Effector memory CD4-positive, alpha-beta T cell (primary cell): ENCODE measurements at places on chromosomes 1 and 21.

GRCh38 chr21:45460011-45460565 lies 55.1 kb downstream of the COL18A1 start:
- no peak for DNase-seq

- DNase-seq, result no peak
Measured at GRCh38 chr1:3172431-3173380, 103.7 kb downstream of the PRDM16 start.

DNA sequence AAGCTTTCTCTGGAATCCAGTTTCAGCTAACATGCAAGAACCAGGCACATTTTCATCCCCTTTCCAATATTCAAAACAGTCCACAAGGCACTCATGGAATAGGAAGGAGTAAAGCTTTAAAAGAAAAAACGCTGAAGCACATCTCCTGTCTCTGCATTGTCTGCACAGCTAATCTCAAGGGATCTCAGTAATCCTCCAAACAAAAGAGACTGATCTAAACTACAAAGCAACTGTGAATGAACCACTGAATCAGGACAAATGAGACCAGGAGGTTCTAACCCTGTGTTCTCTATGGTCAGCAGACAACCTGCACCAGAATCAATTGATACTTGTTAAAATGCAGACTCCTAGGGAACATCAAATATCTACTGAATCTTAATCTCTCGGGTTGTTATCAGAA lies 399.0 kb downstream of the HHAT start:
- DNase-seq, result no peak

GRCh38 chr1:55446351-55446750 lies 231.2 kb upstream of the USP24 start:
- DNase-seq, result no peak

- DNase-seq, result no peak
Measured at GRCh38 chr1:155893389-155894142, 17.6 kb downstream of the RIT1 start.

- DNase-seq, result no peak
Measured at GRCh38 chr1:214660900-214661299, 57.9 kb downstream of the CENPF start.

- no peak for DNase-seq
Measured at GRCh38 chr1:177969825-177970371, at the start of gene SEC16B. Gene SEC16B, minus strand, starts transcription at chr1:177970058. Its CDS starts 2,077 bp downstream, at chr1:177967981.

DNA sequence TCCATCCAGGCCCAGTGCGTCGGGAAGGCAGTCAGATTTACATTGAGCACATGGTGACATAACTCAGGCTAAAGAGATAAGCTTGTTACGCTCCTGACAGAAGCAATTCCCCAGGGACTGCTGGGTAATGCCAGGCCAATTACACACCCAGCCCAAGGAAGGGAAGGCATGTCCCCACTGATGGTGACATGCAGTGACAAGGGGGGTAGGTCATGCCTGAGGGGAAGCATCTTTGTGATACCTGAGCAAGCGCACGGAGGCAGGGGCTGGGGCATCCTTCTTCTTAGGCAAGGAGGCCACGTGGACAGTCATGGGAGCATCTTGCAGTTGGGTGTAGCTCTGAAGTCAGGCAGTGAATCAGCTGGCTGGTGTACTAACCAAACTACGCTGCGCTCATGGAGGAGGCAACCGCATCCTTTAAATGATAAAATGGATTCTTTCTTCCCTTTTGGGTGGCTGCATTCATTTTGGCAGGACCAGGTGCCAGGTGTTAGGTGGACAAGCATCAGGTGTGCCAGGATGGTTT lies 39.6 kb upstream of the GRIK3 start:
- DNase-seq, result no peak

- DNase-seq, result no peak
Measured at GRCh38 chr1:12756768-12757413, 10.9 kb downstream of the CFAP107 start.

DNA sequence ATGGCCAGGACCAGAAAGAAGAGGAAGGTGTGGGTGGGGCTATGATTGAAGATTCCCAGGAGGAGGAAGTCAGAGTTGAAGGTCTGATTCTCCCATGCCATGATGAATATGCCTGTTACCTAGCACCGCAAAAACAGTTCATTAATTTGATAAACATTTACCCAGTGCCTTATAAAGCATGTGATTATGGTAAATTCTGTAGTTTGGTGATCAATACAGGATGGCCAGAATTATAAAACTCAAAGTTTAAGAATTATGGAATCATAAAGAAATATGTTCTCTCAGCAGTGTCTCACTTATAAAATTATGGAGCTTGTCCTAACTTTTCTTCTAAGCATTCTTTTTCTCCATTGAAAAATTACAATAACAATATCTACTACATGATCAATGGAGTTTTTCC lies at the start of gene OR2M7:
Gene OR2M7, minus strand, starts transcription at position 101 of the 400 bp plus-strand sequence. Its CDS starts 0 bp downstream, at position 101.
- DNase-seq, result no peak

GRCh38 chr1:197778366-197778945 lies 3.2 kb upstream of the DENND1B start:
- DNase-seq, result no peak

DNA sequence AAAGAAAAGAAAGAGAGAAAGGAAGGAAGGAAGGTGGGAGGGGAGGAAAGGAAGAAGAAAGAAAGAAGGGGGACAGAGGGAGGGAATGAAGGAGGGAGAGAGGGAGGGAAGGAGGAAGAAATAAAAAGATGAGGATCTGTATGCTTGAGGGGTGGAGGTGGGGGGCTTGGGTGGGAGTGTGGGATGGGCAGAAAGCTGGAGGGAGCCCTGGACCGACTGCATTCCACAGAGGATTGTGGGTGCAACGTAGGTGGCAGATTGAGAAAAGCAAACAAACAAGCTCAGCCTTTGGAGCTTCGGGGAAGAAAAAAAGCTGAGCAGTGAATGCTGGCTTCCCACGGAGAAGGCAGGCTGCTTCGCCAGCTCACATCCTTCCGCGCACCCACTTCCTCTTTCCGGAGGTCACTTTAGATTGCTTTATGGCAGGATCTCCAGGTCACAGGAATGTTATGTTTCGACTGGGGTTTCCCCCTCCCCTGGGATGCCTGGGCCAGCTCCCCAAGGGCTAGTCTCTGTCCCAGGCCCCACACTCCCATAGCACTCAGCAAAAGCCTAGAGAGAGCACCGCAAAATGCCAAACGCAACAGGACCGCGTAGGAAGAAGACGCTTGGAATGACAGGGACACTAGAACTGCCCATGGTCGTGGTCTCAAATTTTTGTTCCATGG lies 20.7 kb upstream of the LGALS8 start:
- no peak for DNase-seq

- DNase-seq, result no peak
Measured at GRCh38 chr1:209708297-209708696, 3.7 kb downstream of the HSD11B1 start.

GRCh38 chr1:110035236-110035752 lies 870 bp downstream of the STRIP1 start:
- no peak for DNase-seq

DNA sequence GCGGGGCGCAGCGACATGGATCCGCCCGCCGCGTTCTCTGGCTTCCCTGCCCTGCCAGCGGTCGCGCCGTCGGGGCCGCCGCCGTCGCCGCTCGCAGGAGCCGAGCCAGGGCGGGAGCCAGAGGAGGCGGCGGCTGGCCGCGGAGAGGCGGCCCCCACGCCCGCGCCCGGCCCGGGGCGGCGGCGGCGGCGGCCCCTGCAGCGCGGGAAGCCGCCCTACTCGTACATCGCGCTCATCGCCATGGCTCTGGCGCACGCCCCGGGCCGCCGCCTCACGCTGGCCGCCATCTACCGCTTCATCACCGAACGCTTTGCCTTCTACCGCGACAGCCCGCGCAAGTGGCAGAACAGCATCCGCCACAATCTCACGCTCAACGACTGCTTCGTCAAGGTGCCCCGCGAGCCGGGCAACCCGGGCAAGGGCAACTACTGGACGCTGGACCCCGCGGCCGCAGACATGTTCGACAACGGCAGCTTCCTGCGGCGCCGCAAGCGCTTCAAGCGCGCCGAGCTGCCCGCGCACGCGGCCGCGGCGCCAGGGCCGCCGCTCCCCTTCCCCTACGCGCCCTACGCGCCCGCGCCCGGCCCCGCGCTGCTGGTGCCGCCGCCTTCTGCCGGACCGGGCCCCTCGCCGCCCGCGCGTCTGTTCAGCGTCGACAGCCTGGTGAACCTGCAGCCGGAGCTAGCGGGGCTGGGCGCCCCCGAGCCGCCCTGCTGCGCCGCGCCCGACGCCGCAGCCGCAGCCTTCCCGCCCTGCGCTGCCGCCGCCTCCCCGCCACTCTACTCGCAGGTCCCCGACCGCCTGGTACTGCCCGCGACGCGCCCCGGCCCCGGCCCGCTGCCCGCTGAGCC lies 459 bp downstream of the FOXE3 start:
- DNase-seq, result no peak

DNA sequence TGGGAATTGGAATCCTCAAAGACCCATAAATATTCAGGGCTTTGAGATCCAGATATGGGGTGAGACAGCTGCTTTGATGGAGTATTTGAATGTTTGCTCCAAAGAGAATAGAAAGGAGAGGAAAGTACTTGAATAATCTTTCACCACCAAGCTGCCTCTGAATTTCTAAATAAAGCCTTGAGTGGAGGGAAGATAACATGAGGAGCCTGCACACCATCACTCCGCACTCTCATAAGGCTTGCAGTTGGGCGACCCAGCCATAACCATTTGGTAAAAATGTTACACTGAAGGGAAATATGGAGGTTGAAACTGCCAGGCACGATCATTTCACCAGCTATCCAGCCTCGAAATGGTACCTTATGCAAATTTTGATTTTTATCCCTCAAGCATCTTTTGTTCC lies 38.4 kb downstream of the VCAM1 start:
- DNase-seq, result no peak

- DNase-seq, result no peak
Measured at GRCh38 chr1:160139840-160140239, 11.6 kb upstream of the ATP1A4 start.

DNA sequence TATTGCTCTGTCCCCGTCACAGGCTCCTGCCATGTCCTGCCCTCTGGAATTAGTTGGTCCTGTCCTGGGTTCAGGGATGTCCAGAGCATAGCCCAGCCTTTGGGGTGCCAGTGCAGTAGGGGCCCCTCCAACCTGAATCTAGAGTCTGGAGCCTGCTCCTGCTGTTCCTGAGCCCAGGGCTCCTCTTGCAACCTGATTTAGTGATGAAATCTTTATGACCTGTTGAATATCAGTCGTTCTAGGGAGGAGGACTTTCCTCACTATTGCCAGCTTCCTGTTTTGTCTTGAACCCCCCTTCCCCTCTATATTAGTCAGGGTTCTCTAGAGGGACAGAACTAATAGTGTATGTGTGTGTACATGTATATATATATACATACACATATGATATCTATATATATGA lies 42.5 kb upstream of the STUM start:
- DNase-seq, result no peak

DNA sequence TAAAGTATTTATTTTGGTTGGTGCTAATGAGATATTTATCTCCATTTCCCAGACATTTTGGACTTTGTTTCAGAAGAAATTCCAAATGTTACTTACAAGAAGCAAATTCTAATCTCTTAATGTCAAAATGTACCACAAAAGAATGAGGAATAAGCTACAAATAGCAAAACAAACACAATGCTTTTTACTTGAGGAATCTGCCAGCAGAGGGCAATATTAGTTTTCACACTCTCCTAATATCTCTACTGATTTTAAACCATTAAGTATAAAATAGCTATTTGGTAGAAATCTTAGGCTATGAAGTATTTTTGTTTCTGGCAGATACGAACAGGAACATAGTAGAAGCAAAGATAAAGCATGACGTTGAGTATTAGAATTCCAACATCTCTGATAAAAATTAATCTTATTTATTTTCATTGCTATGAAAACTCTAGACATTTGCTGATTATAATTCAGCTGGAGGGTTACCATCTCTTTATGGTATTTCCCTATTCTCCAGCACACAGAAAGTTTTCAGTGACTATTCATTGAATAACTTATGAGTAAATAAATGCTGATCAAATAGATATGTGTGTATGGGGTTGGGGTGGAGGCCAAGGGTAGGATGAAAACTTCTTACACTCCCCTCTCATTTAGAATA lies 13.4 kb upstream of the HMCN1 start:
- DNase-seq, result no peak

GRCh38 chr21:15204140-15204969 lies 139.6 kb upstream of the NRIP1 start:
- DNase-seq, result no peak

GRCh38 chr1:171801487-171801891 lies 20.0 kb downstream of the METTL13 start:
- no peak for DNase-seq

GRCh38 chr1:225449261-225449660 lies 21.4 kb upstream of the LBR start:
- no peak for DNase-seq

GRCh38 chr1:7322912-7323311 lies 448.2 kb upstream of the VAMP3 start:
- no peak for DNase-seq

DNA sequence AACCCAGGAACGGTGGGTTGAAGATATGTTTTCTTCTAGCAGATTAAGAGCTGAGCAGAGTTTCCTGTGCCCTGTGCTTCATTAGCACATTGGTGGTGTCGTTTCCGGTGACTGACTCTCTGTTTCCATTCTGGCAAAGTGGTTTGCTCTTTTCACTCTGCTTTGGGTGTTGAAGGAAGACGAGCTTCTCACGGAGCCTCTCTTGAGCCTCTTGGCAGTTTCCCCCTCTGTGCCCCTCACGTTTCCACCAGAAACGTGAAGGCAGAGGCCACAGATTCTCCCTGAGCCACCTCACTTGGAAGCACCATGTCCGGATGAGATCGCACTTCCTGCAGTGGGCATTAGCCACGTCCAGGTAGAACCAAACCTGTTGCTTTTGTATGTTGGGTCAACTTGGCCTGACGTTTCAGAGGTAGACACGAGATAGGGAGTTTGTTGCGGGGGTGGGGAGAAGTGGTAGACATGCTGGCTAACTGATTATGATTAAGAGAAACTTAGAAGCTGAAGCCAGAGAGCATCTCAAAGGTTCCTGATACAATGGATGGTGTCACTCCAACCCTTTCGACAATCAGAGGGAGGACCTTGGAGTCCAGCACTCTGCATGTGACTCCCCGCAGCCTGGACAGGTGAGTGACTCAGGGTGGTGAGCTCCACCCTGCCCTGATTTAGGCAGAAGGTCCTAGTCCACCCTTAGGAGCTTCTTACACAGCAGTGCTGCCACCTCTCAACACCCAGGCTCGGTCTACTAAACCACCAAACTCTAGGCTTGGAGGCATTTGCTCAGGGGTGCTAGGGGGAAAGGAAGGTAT lies at the start of gene LAX1:
Gene LAX1, plus strand, starts transcription at position 155 of the 809 bp plus-strand sequence. Its CDS starts 383 bp downstream, at position 538.
- DNase-seq, result peak; percentile 68

GRCh38 chr1:22330092-22330759 lies 121.4 kb upstream of the ZBTB40 start:
- DNase-seq, result no peak

DNA sequence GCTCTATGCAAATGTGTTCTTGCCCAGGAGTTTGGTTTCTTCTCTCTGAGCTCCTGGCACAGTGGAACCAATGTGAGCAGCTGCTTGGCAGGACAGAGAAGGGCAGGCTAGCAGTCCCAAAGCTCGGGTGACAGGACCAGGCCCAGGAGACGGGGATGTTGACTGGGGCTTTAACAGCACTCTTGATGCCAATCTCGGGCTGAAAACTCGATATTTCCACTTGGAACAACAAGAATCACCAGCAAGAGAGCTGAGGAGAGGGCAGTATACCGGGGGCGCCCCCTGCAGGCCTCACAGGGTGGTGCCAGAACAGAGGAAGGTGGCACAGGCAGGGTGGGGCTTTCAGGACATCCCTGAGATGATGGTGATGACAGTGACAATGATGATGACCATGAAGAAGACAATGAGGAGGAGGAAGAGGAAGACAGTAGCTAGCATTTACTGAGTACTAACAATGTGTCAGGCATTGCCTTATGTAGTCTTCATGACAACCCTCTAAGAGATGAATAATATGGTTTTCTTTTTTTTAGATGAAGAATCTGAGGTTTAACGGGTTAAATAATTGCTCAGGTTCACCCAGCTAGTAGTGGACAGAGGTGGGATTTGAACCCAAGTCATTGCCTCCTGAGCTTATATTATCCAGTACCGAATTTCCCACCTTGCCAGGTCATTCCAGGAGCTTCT lies 2.7 kb upstream of the KCNJ9 start:
- peak; percentile 25 for DNase-seq
